ENCODE measurements at places on chromosomes 11 and 22.

DNA sequence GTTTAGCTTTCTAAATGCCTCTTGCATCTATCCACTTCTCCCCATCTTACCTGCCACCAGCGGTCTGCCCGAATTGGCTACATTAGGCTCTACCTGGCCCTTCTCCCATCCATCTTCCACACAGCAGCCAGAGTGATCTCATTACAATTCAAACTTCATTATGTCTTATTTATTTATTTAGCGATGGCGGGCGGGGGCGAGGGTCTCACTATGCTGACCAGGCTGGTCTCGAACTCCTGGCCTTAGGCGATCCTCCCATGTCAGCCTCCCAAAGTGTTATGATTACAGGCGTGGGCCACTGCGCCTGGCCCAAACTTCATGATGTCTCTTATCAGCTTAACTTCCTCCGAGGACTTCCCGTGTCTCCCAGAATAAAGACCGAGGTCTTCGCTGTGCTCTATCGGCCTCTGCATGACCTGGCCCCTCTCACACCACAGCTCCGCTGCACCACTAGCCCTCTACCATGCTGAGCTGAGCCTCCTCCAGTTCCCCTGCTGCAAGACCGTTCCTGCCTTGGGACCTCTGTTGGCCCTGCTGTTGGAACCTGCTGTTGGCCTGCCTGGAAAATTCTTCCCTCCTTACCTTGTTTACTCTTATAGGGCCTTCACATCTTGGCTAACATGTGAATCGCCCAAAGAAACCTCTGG, 870 bp upstream of the CTTN start:
- DNase-seq = no peak

- no peak for DNase-seq
Observed at GRCh38 chr11:1073851-1074243, 827 bp upstream of the MUC2 start.

- peak; percentile 27 for DNase-seq
Observed at GRCh38 chr11:78338138-78338537, 79.5 kb downstream of the GAB2 start.

GRCh38 chr11:9206496-9206895, 58.7 kb downstream of the DENND5A start:
- DNase-seq = no peak

GRCh38 chr11:68340784-68341556, 28.6 kb downstream of the LRP5 start:
- peak; percentile 78 for DNase-seq

GRCh38 chr11:66343176-66343575, 1.7 kb downstream of the BRMS1 start:
- DNase-seq = no peak

DNA sequence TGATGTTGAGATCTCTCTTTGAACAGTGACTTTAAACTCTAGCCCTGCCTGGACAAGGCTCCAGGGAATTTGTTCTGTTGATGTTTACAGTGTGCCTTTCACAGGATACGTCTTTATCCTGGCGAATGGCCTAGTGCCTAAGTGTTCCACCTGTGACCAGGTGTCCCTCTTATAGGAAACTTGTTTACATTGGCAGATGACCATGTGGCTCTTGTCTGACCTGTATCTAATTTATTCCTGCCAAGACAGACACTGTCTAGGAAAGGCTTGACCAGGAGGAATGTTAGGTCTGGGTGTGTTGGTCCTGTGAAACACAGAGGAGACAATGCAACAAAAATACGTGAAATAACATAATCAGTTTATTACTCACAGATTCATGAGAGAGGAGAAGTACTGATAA, 875.6 kb downstream of the METTL15 start:
- peak; percentile 23 for DNase-seq

DNA sequence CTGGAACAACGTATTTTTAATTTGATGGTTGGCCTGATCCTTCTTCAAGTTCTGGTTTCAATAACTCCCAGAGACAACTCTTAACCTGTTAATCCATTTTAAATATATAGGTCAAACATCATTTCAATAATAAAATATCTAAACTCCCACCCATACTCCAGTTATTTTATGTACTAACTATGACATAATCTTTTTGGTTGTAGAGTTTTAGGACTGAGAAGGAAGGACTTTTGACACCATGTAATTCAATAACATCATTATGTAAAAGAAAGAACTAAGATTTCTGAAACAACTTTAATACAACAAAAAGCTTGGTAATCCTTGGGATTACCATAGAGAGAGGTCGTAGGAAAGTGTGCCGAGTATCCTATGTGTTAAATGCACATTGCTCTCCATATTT, 31.5 kb downstream of the VSIG10L2 start:
- no peak for DNase-seq

DNA sequence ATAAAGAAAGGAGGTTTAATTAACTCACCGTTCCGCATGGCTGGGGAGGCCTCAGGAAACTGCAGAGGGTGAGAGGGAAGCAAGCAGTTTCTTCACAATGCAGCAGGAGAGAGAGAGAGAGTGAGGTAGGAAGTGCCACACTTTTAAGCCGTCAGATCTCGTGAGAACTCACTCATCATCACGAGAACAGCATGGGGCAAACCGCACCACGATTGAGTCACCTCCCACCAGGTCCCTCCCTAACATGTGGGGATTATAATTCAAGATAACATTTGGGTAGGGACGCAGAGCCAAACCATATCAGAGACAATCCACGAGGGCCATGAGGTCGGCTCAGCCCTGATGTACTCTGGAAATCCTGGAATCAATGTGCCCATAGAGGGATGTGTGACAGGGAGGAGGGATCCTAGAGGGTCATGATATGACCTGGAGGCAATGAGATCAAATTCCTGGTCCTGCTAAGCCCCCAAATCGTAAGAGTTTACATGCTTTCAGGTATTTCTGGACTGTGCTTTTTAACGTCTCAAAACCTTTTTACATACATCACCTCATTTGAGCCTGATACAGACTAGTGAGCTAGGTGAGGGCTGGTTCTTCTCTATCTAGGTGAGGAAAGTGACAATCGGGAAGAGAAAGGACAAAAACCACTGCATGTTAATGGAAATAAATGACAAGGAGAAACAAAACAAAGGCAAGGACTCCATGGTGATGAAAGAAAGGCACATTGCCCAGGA, 19.5 kb upstream of the RASSF10 start:
- DNase-seq = no peak

- DNase-seq = no peak
Observed at GRCh38 chr11:48101044-48101733, 115.4 kb upstream of the OR4B1 start.

- no peak for DNase-seq
Observed at GRCh38 chr11:47437746-47438418, 11.1 kb downstream of the RAPSN start.

GRCh38 chr22:22571429-22571828, 12.4 kb upstream of the PRAME start:
- no peak for DNase-seq

DNA sequence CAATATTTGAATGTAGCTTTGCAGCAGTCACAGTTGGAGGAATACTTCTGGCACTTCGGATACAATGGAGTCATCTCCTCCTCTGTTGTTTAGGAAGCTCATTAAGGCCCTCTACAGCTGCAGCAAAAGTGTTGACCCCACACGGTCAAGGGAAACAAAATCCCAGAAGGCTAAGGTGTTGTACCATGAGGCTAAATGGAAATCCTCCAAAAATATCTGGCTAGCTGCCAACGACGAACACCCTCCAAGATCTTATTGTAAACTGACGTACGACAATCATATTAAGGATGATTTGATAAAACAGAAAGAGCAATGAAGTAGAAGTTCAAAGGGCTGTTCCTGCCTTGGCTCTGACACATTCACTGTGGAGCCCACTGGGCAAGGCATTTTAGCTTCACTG, 4.0 kb downstream of the POGLUT3 start:
- no peak for DNase-seq

GRCh38 chr11:122322329-122322728, 206.3 kb upstream of the BLID start:
- DNase-seq = no peak

GRCh38 chr11:129458278-129458677, 82.6 kb downstream of the BARX2 start:
- DNase-seq = no peak

- no peak for DNase-seq
Observed at GRCh38 chr22:50529897-50530579, at the start of gene TYMP. TSS of gene TYMP (minus strand) at chr22:50530012. CDS start at chr22:50529709, 303 bp downstream.

GRCh38 chr22:39710380-39711150, 140.0 kb downstream of the CACNA1I start:
- no peak for DNase-seq

DNA sequence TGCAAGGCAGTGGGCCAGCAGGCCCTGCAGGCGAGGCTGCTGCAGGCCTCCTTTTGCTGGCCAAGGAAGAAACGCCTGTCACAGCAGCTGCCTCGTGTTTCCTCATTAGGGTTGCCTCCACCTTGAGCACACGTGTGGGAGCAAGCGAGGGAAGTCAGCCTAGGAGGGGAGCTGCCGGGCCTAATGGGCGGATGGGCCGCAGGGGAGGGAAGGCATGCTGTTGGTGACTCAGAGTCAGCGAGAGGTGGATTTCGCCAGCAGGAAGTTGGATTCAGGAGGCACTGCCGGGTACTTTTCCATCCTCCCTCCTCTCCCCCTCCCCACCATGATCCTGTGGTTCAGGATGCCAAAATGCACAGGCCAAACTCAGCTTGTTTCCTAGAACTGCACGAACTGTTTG, 498.7 kb downstream of the METTL15 start:
- DNase-seq = no peak

DNA sequence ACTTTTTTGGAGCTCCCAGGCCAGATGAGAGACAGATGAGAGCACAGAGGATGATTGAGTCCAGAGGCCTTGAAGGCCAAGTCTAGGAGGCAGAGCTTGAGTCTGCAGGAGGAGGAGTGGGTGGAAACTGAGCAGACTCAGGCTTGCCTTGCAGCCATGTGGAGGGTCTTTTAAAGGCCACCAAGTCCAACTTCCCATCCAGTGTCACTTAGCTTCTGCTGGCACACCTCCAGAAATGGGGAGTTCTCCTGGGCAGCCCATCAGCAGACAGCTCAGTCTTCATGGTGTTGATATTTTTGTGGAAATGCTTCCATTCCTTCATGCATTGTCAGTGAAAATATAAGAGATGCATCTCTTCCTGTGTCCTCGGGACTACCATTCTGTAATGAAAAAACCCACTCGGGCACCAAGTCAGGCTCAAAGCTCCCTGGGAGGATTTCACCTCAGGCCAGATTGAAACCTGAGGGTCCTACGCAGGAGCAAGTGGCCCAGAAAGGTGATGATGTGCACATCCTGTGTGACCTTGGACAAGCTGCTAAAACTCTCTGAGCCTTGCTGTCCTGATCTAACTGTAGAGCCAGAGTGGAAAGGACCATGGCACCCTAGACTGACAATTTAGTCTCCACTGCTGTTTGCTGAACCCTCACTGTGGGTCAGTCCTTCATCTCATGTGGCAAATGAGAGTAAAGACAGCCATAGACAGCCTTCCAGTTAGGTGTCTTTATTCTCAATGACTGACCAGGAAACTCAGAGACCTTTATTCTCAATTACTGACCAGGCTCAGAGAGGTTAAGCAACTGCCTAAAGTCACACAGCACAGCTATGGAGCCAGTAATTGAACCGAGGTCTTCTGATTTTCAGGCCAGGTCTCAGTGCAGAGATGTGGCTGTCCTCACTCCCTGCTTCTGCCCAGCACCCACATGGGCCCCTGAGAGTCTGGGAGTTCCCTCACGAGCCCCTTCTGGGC, 2.9 kb upstream of the LRRC32 start:
- no peak for DNase-seq

- no peak for DNase-seq
Observed at GRCh38 chr22:28899199-28899853, 16.0 kb downstream of the ZNRF3 start.

- DNase-seq = no peak
Observed at GRCh38 chr11:125685228-125685627, 4.6 kb upstream of the ACRV1 start.

DNA sequence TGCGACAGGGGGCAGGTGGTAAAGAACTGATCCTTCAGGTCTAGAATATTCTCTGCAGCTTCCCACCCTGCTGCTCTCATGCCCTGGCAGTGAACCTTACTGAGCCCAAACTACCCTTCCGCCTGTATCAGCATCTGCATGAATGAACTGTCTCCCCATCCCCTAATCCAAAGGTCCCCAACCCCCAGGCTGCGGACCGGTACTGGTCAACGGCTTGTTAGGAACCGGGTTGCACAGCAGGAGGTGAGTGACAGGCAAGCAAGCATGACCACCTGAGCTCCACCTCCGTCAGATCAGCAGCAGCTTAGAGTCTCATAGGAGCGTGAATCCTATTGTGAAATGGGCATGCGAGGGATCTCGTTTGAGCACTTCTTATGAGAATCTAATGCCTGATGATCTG, 58.2 kb upstream of the LMO1 start:
- no peak for DNase-seq
